ENCODE measurements at places on chromosomes 3 and 15.

- DNase-seq: no peak
Observed at GRCh38 chr15:55696221-55696620, 46.7 kb downstream of the PRTG start.

DNA sequence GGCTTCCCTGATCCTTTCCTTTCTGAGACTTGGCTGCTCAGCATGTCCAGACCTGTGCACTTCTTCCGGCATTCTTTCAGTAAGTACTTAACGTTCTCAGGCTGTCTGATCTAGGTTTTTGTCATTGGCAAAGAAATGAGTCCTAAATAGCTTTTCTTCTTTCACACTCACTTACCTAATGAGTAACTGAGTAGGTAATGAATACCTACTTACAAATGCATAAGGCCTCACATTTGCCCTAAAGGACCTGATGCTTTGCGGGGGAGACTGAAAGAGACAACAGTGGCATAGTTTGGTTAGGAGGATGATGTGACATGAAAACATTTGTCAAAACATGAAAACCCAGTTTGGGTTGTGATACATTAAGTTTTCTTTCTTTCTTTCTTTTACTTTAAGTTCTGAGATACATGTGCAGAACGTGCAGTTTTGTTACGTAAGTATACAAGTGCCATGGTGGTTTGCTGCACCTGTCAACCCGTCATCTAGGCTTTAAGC lies 516.7 kb upstream of the CFAP20DC start:
- DNase-seq: no peak

DNA sequence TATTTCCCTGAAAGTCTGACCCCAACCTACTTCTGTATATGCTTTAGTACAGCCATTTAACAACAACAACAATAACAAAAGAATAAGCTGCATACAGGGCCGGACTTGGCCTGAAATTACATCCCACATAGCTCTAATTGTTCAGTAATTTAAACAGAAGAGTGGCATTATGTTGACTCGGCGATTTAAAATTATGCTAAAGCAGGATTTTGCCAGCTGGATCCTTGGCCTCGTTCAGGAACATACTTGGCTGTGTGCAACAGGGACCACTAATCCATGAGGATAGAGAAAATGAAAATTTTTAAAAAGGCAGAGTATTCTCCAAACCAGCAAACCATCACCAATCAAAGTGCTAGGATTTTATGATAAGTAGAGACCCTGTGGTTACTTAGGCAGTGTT lies 433.1 kb upstream of the RBMS3 start:
- no peak for DNase-seq

DNA sequence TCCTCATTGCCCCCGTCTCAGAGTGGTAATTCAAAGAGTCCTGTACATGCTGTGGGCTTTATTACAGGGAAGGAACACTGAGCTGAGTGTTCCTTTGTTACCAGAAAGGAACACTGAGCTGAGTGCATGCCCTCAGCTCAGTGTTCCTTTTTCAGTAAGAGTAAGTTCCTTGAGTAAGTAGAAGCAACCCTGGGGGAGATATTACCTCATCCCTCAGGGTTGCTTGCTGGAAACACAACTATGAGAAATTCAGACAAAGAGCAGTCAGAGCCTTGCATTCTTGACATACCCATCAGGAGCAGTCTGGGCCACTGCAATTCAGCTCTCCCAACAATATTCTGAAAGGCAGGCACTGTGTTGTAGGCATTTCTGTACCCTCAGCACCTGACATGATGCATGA lies 17.0 kb downstream of the CHRM5 start:
- no peak for DNase-seq

GRCh38 chr15:33729653-33730052 lies 238.6 kb upstream of the CHRM5 start:
- DNase-seq: no peak

DNA sequence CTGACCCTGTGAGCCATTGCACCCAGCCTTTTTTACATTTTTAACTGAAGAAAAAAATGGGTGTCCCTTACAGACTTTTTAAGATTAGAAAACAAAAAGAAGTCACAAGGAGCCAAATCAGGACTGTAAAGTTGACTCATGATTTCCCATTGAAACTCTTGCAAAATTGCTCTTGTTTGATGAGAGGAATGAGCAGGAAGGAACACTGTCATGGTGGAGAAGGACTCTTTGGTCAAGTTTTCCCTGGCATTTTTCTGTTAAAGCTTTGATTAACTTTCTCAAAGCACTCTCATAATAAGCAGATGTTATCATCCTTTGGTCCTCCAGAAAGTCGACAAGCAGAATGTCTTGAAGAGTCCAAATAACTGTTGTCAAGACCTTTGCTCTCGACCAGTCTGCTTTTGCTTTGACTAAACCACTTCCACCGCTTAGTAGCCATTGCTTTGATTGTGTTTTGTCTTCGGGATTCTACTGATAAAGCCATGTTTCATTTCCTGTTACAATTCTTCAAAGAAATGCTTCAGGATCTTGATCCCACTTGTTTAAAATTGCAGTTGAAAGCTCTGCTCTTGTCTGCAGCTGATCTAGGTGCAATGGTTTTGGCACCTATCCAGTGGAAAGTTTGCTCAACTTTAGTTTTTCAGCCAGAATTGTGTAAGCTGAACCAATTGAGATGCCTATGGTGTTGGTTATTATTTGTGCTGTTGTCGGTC lies 369.4 kb downstream of the MAGI1 start:
- DNase-seq: no peak

DNA sequence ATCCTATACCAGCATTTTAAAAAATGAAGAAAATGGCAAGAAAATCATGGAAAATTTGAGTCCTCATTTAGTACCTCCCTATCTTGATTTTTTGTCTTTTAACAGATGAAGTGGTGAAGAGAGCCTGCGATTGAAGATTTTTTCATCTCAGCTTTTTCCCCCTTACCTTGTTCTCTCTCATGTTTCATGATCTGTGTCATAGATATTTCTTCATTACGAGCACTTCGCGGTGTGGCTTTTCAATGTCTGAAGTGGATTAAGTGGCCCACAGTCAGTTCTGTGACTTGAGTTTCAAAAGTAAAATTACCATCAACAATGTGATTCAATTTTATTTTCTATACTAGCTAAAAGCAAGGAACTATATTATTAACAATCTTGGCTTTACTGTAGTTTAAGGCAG lies 147.2 kb downstream of the FNDC3B start:
- no peak for DNase-seq

- no peak for DNase-seq
Observed at GRCh38 chr3:50138266-50139200, 16.6 kb upstream of the SEMA3F start.

GRCh38 chr15:78828920-78829319 lies 17.7 kb upstream of the ADAMTS7 start:
- no peak for DNase-seq

DNA sequence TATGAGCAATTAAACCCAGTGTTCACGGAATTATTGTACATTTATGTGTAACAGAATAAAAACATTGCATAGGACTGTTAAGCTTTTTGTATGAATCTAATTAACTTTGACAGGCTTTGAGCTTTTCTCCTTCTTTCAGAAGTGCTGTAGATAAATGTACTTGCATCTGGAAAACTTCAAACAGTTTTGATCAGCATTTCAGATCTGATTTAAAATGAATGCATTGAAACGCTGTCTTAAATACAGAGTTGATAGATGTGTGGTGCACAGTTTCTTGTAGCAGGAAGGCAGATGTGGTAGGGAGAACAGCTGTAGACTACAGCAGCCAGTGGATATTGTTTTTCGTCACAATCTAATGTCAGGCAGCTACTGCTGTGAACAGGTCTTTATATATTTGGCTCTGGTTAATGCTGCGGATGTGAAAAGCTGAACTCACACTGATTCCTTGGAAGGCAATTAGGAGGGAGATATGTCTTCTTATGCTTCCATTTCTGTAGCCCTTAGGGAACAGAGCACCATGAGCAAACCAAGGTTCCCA lies 193.8 kb upstream of the GOLIM4 start:
- DNase-seq: no peak

DNA sequence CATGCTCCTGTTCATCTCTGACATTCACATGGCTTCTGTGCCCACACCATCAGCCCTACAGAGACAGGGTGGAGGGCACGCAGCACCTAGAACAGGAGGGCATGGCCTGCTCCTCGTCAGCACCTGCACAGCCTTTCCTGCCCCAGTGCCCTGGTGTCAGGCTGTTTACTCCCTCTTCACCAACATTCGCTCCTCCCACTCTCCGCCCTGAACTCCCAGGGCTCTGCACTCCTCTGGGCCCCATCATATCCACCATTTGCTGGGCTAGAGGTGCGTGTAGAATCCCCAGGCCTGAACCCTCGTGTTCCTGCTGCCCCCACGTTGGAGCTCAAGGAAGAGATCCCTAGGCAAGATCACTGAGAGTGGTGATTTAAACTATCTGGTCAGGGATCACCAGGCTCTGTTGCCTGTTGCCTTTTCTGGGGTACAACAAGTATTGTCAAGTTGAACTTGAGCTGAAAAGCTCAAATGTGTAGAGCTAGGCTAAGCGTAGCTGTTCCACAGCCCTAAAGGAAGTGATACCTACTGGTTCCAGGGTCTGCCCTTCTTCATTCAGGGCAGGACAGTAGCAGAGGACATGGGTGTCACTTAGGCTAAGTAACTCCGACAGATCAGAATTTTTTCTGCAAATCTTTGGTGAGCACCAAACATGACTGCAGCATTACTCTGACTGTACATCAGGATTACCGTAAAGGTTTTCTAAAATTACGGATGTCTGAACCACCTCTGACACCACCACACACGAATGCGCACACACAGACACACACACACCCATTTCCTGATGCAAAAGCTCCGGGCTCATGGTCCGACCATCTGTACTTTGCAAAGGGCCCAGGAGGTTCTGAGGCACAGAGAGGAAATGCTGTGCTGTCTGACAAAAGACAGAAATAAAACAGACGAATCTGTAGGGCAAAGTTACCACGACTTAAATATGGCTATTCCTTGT lies 43.7 kb upstream of the GNB5 start:
- no peak for DNase-seq

DNA sequence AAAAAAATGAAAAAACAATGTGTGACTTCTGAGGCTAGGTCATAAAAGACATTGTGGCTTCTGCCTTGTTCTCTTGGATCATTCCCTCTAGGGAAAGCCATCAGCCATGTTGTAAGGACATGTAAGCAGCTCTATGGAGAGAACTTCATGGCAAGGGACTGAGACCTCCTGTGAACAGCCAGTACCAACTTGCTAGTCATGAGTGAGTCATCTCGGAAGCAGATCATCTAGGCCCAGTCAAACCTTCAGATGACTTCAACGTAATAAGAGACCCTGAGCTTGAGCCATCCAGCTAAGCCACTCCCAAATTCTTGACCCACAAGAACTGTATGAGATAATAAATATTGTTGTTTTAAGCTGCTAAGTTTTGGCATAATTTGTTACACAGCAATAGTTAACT lies 4.9 kb downstream of the MON1A start:
- no peak for DNase-seq

- no peak for DNase-seq
Observed at GRCh38 chr15:31106495-31107300, 5.2 kb upstream of the TRPM1 start.
